ENCODE measurements at places on chromosomes 7 and 10.

GRCh38 chr10:117552156-117552631 is 9.6 kb downstream of the EMX2 start:
- peak; percentile 25 for DNase-seq

DNA sequence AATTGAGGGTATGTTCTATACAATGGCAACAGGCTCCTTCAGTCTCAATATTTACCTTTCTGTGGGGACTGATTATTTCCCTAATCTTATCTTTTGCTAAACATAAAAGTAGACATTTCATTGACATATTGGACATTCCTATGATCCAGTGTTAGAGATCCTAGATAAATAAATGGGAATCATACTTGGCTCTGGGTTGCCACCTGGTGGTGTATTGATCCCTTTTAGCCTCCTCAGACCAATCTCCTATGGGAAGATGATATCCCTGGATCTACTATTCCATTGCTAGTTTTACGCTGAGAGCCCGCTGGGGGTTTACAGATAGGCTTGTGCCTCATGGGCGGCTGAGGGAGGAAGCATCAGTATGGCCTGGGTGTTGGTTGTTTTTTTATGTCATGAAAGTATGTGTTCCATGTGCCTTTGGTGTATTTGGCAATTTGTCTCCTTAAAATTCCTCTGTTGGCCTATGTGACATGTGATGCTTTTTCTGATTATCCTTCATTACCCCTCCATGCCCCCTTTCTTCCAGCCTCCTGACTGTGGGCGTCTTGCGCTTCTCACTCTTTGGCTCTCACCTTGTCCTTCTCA is 18.8 kb downstream of the CELF2 start:
- no peak for DNase-seq

DNA sequence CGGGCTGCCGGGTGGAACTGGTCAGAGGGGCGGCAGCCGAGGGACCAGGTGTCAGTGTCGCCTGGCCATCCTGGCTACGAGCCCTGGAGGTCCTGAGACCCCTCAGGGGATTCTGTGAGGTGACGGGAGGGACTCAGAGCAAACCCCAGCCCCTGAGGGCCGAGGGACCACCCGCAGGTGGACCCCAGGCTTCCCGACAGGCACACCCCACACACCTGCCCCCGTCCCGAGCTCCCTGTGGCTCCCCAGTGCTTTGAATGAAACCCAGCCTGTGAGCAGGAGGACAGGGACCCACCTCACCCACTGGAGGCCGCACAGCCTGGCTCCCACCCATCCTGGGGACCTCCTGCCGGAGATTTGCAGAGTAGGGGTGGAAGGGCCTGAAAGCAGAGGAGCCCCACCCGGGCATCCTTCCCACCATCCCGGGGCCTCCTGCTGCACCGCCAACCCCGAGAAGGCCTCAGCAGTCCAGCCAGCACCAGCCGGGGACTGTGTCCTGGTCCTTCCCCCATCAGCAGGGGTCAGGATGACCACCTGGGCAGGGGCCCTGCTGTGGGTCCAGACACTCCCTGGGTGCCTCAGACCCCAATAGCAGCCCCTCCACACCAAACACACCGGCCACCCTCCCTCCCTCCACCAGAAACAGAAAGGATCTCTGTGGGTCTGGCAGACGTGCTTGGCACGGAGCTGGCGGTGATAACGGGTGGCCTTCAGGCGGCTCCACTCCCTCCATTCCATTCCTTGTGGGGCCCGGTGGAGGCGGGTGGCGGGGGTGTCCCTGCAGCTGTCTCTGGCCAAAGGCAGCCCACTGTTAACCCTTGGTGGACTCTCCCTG is 13.9 kb downstream of the VENTX start:
- DNase-seq = no peak

DNA sequence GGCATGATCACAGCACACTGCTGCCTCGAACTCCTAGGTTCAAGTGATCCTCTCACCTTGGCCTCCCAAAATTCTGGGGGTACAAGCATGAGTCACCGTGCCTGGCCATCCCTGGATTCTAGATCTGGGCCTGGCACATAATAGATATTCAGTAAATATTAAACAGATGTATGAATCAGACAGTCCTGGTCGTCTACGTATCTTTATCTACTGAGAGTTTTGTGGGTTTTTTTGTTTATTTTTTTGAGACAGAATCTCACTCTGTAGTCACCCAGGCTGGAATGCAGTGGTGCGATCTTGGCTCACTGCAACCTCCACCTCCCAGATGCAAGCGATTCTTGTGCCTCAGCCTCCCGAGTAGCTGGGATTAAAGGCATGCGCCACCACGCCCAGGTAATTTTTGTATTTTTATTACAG is 24.3 kb upstream of the ITGB1 start:
- DNase-seq = no peak

- DNase-seq = no peak
These were observed 49.8 kb downstream of the FHIP2A start for GRCh38 chr10:114871379-114871778.

DNA sequence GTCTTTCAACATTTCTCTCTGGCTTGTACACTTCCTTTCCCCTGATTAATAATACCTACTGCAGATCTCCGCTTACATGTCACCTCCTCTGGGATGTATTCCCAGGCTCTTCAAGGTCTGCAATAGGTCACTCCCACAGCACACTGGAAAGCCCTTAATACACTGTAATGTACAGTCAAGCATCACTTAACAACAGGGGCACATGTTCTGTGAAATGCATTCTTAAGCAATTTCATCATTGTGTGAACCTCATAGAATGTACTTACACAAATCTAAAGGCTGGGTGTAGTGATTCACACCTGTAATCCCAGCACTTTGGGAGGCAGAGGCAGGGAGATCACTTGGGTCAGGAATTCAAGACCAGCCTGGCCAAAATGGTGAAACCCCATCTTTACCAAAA is 1.9 kb downstream of the COX15 start:
- DNase-seq = no peak

DNA sequence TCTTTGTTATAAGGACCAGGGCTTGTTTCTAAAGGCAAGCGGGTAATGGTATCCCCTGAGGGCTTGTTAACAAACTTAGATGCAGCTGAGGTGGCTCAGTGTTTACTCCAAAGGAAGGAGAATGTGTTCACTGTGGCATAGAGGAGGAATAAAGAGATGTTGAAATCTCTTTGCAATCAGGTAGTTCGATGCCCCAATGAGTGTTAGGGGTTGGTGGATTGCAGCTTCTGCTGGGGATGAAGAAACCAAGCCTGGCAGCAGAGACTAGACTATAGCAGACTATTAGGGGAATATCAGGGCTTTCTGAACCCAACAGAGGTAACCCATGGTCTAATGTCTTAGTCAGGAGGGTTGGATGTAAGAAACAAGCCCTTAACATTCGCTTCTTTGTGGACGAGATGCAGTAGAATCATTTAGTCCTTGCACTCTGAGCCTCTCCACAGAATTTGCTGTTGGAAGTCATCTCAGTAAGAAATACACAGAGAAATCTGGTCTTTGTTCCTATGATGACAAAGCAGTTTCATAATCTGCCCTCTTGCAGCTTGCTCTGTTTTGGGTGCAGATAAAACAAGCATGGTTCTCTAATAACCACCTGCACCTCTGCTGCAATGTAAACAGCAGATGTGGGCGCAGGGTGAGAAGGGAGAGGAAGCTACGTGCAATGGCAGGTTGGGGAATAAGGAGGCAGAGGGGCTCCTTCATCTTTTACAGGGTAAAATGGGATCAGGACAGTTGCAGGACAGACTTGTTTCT is 108.6 kb downstream of the NRF1 start:
- DNase-seq = no peak

- no peak for DNase-seq
These were observed 21.7 kb downstream of the TMEM254 start for GRCh38 chr10:80100116-80100515.

DNA sequence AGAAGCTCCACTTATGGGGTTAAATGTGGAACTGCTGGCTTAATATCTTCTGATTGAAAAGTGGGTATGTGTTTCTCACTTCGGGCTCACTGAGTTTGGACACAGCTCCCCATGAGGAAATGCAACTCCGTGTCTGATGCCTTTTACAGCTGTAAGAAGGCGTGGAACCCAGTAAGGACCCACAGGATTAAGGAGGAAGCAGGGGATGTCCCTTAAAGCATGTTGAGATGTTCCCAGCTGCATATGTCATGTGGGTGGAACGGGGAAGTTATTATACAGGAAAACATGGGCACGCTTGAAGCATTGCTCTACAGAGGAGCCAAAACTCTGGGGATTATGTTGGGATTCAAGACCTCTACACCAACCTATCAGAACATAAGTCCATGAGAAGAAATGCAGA is 224.4 kb downstream of the NEBL start:
- DNase-seq = no peak
